ENCODE measurements at places on chromosomes 2 and 18.

DNA sequence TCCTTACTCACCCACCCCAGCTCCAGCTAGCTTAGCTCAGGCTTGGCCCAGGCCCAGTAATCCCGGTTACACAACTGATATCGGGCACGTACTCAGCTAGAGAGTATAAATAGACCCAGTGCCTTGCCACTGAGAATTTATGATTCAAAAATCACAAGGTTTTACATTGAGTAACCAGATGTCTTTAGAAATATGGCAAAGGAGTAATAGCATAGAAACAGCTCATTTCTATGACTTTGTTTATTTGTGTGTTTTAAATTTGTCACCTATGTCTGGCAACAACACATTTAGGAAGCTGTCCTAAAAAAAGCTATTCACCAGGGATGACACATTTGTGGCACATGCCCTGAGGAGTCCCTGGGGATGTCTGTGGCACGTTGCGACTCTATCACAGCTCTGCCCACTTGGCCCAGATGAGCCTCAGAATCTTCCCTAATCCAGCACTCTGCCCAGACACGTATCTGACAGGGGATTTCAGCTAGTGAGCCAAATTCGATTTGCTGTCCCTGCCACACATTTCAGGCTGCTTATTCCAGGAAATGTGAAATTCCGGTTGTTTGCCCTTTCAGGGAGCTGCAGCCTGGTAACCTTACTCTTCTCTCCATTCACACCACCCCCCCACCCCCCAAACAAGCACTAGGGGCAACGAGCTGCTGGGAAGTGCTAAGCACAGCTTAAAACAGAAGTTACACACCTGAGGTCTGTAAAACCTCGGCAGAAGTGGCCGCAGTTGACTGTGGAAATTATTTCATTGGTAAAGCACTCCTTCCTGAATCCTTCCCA, 85.4 kb upstream of the ZCCHC2 start:
- peak; percentile 91 for DNase-seq

GRCh38 chr2:233414273-233414654, 60.0 kb downstream of the DGKD start:
- no peak for DNase-seq

GRCh38 chr18:48931680-48932461, 18.9 kb downstream of the SMAD7 start:
- no peak for DNase-seq

- no peak for DNase-seq
Measured at GRCh38 chr2:201973305-201973928, 60.2 kb upstream of the FZD7 start.

DNA sequence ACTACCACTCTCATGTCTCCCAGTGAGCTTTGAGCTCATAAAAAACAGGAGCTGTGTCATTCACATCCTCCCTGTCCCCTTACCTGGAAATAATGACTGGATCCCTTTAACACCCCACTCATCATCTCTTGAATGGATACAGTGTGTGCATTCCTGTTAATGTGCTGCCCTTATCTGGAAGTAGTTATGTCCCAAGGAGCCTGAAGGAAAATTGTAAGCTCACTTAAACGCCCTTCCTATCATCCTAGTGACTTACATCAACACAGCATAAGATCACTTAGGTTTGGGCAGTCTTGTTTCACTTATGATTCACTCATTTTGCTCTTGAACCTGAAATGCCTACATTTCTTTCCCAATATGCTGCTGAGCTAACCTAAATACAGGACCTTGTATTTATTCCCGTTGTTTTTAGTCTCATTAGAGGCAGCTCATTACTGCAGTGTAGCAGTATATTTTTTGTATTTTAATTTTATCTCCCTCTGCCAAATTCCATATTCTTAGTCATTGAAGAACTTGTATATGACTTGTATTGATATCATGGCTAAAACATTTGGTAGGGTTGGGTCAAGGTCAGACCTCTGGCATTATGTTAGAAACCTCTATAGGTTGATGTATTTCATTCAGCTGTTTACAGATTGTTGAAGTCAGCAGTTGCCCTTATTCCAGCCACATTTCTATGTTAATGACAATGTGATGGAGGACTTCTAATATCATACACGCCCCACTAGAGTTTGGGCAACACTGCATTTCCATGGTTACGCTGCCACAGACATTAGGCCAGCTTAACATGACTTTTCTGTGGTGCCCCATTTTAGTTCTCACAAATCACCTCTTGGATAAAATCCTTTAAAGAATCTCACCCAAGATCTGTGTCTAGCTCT, 72.9 kb downstream of the PKP4 start:
- DNase-seq: no peak

DNA sequence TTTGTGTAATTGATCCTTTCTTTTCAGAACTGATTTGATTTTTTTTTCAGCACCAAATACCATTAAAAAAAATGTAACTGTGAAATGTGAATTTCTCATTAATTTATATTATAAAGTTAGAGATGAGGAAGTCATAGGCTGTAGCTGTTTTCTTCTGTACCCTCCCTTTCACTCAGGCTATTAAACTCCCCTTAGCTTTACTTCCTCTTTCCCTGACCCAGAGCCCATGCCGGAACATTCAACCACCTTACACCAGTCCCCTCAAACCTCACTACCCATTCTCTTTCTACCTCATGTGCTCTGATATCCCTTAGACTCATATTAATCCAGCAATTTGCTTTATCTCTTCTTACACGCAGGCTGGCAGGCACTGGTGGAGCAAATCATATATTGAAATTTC, 12.4 kb downstream of the GALNT5 start:
- no peak for DNase-seq

DNA sequence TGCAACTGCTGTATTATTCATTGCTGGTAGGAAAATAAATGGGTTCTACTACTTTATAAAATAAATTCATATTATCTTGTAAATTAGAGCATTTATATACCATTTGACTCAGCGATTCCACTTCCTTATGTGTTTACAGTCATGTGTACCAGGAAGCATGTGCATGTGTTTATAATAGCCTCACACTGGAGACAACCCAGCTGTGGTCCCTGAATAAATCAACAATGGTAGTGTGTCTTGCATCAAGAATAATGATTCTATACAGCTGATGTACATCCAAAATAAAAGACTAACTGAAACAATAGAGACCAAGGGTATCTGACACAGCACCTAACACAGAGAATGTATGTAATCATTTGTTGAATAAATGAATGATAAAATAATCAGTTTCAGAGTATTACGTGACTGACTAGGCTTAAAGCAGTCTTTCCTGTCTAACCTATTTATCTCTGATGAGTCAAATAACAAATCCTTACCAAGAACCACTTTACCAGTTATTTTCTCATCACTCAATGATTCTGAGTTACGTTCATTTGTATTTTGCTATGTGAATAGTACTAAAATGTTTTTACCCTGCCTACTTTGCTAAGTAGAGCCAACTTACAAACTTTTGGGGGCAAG, 216.8 kb downstream of the UBE2E3 start:
- no peak for DNase-seq

DNA sequence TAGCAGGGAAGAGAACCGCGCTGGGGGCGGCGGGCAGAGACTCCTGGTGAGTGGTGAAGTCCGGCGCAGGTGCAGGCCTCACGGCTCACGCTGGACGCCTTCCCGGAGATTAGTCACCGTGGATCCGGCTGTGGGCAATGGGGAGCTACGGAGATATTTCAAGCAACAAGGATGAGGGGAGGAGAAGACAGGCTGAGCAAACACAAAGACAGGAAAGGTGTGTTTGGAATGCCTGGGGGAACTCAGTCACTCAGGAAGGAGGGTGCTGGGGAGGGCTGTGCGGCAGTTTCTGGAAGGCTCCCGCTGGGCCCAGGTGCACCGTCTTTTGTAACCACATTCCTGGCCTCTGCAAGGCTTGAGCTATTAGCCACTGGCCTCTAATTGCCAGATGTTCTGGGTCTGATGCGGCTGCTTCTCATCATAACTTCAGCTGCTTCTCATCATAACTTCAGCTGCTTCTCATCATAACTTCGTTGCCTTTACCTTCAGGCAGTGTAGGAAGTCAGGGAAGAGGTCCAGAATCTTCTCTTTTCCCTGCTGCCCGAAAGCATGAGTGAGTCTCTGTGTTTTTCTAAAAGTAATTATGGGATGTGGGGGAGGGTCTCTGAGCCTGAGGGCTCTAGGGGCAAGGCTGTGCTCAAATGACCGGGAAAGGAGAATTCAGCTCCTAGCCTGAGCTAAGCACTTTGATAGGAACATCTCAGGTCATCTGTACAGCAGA, 118.9 kb downstream of the PXDN start:
- no peak for DNase-seq

DNA sequence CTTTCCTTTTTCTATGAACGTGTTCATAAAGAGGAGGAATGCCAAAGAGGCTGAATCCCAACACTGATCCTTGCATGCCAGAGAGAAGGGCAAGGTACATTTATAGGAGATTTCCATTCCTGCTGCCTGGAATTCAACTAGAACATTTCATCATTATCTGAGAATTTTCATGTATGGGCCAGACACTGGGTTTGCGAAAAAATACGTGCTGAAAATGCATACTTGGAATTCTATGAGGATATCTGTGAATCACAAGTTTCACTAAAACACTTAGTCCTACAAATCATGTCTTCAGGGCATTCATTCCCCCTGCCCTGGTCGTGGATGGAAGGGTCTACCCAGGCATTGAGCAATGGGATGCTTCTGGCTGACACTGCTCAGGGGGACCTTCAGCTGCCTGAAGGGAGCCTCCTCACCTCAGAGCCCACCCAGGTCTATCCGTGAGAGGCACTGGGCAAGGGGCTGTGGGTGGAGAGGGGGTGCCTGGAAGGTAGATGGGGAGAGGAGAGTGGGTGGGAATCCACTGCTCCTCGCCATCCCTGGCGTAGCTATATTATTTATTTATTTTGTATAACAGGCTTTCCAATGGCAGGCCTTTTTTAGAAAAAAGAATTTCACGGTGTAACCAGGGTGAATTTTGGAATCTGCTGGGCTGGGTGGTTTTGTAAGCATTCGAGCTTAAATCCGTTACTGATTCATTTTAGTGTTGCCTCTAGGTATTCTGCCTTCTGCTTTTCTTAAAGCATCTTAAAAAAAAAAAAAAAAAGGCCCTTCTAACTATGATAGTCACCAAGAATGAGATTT, 560.6 kb upstream of the ID2 start:
- no peak for DNase-seq

DNA sequence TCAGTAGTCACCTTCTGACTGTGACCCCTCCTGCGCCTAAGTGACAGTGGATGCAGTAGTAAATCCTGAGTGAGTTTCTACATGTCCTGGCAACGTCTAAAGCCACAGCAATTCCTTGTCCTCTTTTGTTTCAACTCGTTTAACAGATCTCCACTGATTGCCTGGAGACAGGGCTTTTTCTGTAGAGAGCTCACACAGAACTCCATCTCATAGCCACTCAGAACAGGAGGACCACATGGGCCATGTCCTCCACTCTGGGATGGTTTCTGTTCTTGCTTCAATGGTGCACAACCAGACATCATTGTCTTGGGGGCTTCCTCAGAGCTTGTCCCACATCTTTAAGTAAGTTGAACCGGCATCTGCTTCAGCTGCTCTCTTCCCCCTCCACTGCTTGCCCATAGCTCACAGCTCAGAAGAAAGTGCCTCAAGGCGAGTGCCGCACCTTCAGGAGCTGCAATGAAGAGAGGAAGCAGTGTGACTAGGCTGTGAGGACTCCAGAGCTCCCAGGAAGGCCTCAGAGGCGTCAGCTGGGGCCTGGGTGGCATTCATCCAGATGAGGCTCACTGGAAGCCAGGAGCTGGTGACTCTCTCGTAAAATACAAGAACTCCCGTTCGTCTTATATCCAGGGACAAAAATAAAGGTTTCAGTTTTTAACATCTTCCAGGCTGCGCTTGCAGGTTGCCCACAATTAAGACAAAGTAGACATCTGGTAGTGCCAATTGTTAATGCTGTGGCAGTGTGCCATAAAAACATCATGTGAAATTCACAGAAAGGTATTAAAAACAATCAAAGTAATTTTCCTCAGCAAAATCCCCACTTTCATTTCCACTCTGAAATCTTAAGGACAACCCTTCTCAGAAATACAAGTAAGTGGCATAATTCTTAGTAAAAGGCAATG, 37.3 kb downstream of the ST3GAL5 start:
- DNase-seq: no peak

GRCh38 chr18:46728219-46728930, 28.5 kb downstream of the ST8SIA5 start:
- DNase-seq: no peak

GRCh38 chr2:26727641-26728561, 35.4 kb downstream of the KCNK3 start:
- no peak for DNase-seq

- no peak for DNase-seq
Measured at GRCh38 chr2:126787289-126787688, 111.4 kb upstream of the TEX51 start.

DNA sequence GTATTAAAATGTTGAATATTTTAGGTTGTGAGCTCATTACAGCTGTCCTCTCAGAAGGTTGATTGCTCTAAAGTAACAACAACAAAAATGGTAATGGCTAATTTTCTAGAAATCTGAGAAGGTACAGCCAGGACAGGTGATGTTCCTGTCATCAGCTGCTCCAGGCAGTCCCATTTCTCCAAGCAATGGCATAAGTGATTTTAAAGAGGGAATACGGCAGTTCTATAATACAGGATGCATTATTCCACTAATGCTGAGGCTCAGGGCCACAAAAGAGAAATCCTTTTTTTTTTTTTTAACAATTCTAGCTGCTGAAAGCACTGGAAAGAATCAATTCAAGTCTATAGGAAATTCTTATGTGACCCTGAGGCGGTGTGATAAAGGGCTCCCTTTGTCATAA, 199.9 kb downstream of the PMAIP1 start:
- no peak for DNase-seq

DNA sequence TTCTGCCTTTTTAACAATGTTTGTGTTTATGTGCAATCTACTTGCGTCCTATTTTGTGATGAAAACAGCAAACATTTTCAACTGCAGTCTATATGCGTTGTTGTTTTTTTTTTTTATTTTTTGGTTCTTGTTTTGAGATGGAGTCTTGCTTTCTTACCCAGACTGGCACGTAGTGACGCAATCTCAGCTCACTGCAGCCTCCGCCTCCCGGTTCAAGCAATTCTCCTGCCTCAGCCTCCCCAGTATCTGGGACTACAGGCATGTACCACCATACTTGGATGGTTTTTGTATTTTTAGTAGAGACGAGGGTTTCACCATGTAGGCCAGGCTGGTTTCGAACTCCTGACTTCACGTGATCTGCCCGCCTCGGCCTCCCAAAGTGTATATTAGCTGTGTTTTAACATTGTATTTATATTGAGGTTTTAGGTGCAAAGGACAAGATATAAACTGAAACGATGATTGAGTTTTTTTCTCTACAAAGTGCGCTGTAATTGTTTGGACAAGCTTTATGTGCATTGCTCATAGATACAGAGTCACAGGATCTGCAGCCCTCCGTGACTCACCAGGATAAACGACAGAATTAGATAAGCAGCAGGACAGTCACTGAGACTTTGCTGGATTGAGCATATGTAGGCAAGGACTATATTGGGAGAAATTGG, 17.4 kb downstream of the CDH7 start:
- DNase-seq: no peak

All from left lobe of liver (tissue), 2 donors.